RPMI8226 (cell line): ENCODE measurements at places on chromosomes 5 and 9.

GRCh38 chr9:109815366-109815947, 35.5 kb downstream of the PALM2AKAP2 start:
- no peak for DNase-seq

GRCh38 chr5:169954786-169955185, 25.5 kb downstream of the INSYN2B start:
- DNase-seq = no peak

DNA sequence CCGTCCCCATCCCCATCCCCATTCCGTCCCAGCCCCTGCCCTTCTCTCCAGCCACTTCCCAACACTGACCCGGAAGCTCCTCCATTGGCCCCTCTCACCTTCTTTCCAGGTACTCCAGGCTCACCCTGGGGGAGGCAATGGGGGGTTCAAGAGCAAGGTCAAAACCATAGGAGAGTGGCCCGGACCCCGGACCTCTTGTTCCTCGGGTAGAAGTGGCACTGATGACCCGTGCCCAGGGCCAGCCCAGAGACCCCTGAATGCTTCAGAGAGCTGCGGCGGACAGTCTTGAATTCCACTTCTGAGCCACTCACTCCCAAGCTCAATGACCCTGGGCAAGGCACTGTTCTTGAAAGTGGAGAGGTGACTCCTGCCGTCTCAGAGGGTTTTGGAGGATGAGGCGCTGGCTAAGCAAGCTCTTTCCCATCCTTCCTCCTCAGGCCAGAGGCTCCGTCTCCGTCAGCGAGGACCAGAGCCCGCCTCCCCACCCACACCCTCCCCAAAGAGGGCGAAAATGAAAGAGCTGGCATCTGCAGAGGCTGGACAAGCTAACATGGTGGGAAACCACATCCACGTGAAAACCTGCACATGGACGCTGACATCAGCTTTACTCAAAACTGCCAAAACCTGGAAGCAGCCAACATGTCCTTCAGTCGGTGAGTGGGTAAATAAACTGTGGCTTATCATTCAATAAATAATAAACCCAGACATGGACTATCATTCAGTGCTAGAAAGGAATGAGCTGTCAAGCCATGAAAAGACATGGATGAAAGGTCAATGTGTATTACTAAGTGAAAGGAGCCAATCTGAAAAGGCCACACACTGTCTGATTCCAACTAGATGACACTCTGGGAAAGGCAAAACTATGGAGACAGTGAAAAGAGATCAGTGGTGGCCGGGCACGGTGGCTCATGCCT, 27.3 kb upstream of the PHYKPL start:
- peak; percentile 56 for DNase-seq

- no peak for DNase-seq
Observed at GRCh38 chr9:114721491-114722079, 39.6 kb upstream of the TEX48 start.

DNA sequence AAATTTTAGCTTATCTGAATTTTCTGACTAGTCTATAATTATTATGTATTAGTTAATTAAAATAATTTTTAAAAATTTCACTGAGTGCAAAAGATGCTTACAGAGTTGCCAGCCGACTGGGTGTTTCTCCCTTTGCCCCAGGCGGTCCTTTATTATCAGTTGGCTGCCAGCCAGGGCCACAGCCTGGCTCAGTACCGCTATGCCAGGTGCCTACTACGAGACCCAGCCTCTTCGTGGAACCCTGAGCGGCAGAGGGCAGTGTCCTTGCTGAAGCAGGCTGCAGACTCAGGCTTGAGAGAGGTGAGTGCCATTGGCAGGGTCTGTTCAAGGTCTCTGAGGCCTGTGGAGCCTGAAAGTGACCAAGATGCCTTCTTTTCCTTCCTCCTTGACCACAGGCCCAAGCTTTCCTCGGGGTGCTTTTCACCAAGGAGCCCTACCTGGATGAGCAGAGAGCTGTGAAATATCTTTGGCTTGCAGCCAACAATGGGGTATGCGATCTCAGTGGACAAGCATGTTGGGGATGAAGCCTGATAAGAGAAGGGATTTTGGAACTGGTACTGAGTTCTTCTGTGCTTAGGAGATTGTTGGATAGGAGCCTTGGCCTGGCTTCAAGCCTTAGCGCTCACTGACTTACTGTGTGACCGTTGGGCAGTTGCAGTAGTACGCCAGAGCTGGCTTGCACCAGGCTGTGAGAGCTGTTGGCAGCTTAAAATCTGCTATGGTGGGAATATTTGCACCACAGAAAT, 10.6 kb downstream of the DELE1 start:
- DNase-seq = peak; percentile 80

- DNase-seq = no peak
Observed at GRCh38 chr5:72066705-72067107, 40.6 kb upstream of the MAP1B start.

- no peak for DNase-seq
Observed at GRCh38 chr9:27117489-27118135, 8.6 kb downstream of the TEK start.

DNA sequence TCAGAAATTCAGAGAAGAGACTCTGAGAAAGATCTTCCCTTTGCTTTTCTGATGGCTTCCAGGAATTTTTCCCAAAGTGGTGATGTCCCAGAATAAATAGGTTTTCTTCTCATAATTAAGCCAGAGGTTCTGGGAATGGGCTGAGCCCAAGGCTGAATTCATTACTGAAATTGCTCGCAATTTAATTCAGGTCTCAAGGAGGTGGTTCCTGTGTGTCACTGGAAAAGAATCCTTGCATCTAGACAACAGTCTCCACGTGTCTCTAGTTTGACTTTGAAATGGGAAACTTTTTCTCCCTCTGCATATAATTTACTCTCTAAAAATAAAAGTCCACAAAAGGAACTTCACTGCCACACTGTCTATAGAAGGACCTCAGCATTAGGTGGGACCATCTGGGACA, 27.8 kb upstream of the STX17 start:
- no peak for DNase-seq

- DNase-seq = no peak
Observed at GRCh38 chr5:65307088-65307487, 174.6 kb downstream of the ADAMTS6 start.
